ENCODE measurements at places on chromosomes 3 and 15.

- peak; percentile 66 for DNase-seq
Measured at GRCh38 chr3:10983219-10983916, 9.2 kb upstream of the SLC6A1 start.

GRCh38 chr15:98713585-98714001 is 65.3 kb downstream of the IGF1R start:
- no peak for DNase-seq

DNA sequence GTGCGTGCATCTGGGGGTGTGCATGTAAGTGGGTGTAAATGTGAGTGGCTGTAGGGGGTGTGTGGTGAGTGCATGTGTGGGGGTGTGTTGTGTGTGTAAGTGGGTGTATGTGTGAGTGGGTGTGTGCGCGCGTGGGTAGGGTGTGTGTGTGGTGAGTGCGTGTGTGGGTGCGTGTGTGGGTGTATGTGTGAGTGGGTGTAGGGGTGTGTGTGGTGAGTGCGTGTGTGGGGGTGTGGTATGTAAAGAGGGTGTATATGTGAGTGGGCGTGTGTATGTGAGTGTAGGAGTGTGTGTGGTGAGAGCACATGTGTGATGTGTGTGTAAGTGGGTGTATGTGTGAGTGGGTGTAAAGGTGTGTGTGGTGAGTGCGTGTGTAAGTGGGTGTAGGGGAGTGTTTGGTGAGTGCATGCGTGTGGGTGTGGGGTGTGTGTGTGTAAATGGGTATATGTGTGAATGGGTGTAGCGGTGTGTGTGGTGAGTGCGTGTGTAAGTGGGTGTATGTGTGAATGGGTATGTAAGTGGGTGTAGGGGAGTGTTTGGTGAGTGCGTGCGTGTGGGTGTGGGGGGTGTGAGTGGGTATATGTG is 916 bp upstream of the CPN2 start:
- DNase-seq: no peak

DNA sequence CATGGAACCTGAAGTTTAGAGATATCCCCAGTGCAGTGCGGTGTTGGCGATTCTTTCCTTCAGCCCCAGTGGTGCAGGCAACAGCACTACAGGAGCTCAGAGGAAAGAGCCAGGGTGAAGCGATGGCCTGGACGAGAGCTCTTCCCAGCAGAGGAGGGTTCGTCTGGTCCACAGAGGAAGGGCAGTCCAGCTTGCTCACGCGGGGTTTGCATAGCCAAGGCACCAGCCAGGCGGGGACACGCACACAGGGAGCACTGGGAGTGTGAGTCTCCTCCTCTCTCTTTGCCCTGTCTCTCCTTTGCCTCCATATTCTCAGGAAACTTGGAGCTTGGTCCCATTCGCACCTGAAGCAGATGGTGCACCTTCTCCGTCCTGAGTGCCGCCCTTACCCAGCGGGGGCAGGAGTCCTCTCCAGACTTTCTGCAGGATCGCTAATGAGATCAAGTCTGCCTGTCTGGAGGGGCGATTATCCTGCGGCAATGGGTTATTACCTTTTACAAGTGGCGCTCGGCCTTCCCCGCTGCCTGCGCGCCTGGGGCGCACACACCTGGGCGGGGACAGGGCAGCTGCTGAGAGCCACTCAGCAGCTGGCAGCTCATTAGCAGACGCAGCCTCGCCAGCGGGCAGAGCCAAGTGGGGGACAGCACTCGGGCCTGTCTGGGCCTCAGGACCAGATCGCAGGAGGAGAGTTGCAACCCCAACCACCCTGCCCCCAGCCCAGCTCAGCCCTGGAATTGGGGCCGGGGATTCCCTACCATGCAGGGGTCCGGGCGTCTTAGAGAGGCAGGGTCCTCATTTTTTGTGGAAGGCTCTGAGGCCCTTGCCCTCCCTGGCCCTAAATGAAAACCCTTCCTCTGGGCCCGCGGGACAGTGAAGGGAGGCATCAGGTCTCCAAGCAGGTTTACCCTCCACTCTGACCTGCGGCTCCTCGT is 119.0 kb upstream of the MEF2A start:
- no peak for DNase-seq

- DNase-seq: no peak
Measured at GRCh38 chr3:30347679-30348216, 258.7 kb upstream of the TGFBR2 start.
